Ammon's horn (tissue), 1 donor: ENCODE measurements at places on chromosomes 5 and 9.

- no peak for DNase-seq
Measured at GRCh38 chr5:77499973-77500372, 7.9 kb upstream of the WDR41 start.

DNA sequence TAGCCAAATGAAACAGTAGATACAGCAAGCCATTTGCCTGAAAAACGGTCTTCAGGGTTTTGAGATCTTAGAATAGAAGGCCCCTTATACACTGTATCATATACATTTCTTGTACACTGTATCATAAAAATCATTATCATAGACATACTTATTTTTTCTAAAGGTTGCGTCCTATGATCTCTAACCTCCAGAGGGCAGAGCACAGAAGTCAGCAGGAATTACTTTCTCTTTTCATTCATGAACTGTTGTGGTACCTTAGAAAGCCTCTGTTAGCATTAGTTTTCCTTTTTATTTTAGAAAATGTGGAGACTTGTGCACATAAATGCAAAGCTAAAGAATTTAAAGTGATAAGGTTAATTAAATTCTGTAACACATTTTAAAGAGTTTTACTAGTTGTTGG lies 115.4 kb downstream of the OXCT1 start:
- DNase-seq: no peak

DNA sequence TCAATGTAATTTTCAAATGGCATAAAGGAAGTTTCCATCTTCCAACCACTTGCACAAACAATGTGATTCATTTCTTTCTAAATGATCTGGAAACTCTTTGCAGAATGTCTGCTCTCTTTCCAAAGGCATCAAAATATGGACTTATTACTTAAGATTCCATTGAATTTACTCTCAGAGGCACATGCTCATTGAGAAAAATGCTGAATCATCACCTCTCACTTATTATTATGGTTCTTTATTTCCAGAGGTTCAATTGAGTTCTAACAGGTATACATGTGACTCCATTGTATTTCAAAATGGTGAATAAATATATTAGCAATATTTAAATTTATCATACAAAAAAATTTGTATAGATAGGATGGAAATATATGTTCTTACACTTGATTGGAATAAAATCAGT lies 1140.6 kb downstream of the EFNA5 start:
- no peak for DNase-seq

DNA sequence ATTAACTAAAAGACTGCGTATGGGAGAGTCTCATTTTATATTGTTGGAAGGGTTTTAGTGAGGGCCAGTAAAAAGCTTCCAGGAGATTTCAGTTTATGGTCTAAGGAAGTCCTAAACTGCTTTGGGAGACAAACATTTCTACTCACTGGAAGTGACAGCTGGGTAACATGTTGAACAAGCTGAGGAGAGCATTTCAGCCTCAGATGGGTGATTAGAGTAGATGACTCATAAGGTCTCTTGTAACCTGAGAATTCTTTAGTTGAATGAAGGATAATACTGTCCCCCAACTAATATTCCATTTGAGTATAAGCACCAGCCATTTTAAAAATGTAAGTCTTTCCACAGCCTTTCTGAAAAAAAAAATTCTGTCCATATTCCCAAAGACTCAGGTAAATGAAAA lies 218.0 kb upstream of the C9orf72 start:
- no peak for DNase-seq
